ENCODE measurements at places on chromosomes 5 and 9.
A peak's percentile ranks its signal among the peaks of the same experiment; 100 is the strongest.

DNA sequence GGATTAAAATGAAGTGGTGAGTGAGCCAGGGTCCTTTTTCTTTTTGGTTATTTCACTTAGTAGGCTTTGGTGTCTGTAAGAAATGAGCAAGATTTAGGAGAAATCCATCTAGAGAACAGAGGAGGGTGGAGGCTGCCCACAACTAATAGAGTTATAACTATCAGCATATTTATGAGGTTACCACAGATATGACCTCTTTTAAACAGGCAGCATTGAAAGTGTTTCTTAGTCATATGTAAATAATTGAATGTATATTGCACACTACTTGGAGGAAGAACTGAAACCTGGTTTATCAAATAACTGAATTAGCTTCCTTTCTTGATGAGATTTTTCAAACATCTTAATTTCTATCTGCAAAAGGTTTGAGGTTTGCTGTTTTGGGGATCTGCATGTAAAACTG lies 483.1 kb upstream of the PIK3R1 start:
- no peak for DNase-seq

DNA sequence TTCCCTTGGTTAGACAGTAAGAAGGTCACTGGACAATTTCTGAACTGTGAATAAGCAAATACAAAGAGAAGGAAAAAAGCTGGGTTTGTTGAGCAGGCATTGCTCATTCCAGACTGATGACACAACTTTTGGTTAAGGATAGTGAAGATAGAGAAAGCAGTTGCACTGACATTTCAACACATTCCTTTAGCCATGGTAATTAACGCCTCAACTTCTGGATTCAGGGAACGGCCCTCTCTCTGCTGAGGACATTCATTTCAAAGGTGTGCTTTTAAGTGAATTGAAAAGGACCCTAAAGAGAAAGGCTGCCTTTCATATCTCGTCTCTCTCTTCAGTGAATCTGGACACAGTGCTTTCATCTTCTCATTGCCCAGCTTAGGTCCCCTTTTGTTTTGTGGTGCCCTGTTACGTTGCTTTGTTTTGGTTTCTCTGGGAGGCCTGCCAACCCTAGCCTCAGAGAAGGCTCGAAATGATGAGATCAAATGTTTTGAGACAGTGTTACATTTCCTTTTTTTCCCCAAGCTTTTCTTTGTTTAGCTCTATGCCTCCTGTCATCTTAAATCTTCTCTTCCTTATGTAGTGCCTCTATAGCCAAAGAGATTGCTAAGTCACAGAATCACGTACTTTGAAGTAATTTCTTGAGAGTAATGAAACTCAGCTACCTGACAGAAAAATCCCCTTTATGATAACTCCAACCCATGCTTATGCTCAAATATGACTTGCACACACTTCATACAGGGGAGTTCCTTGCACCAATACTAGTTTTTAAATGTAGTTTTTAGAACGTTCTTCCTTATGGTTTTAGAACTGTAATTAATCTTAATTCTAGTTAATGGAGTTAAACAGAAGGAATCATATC lies 94.4 kb upstream of the IFNE start:
- peak; percentile 91 for DNase-seq

- no peak for DNase-seq
These were observed 363.8 kb upstream of the TNC start for GRCh38 chr9:115481769-115482168.

DNA sequence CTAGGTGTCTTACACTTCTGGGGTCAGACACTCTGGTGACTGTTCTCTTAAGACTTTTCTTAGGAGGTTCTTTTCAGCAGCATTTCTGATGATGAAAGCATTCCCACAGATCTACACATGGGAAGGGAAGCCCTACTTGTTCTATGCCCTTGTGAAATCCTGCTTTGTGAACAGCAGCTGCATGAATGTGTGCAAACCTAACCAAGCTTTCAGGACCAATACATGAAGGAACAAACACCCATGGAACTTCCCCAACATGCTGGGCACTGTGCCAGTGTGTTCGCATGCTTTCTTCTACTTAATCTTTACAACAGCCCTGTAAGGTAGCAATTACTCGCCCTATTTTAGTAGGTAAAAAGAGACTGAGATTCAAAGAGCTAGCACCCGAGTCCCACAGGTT lies 439.9 kb upstream of the KLF4 start:
- DNase-seq = no peak

- DNase-seq = peak; percentile 4
These were observed 72.6 kb downstream of the SMARCA2 start for GRCh38 chr9:2087500-2088313.

DNA sequence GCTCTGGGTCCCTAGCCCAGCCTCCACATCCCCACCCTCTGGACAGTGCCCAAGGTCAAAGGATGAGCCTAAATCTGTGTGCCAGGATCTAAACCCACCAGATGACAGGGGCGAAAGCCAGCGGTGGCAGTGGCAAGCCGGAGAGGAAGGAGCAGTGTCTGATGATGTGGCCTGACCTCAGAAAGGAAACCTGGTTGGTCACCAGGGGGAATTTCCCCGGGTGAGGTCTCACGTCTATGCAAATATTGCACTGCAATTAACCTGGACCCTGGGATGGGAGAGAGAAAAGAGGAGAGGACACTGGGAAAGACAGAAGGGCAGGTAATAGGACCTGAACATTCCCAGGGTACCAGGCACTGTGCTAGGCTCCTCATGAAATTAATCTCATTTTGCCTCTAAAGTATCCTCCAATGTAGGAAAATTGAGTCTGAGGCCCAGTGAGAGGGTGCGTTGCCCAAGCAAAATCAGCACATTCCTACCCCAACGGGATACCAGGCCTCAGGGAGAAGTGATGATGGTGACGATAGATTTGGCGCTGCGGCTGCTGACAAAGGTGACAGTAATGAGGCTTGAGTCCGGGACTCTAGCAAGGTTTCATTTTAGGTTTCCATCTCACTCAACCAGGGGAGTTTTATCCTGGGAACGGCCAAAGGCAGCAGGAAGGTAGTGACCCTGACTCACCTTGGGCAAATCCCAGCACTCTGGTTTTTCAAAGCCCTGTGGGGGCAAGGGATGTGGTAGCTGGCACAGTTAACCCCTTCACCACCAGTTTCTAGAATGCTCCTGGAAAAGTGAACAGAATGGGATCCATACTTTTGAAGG lies 13.4 kb upstream of the TNIP1 start:
- peak; percentile 71 for DNase-seq

DNA sequence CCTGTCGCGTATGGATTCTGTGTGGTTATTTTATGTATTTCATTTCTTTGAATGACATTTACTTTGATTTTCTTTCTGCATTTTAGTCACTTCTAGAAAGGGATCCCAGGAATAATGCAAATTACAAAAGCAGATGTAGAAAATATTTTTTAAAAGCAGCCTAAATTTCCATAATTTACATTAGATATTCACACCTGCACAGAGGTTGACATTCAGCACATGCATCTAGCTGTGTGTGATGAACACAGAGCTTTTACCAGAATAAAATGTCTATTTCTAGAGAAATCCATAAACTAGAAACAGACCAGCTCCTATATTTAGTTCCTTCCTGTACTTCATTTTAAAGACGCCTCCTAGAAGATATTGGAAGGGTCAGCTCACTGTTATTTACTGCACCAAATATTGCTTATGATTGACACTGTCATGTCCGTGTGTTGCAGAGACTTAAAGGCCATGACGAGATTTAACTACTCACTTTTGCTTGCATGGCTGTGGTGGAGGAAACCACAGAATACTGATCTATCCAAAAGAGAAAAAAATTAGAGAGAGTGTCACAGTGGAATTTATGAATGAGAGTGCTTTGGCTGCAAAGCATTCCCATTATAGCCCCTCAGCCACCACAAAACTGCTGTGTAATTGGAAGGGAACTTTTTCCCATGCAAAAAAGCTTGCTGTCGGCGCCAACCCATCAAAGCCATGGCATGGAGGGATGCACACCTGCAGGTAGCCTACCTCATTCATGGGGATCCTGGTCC lies 58.1 kb downstream of the EBF1 start:
- DNase-seq = no peak

DNA sequence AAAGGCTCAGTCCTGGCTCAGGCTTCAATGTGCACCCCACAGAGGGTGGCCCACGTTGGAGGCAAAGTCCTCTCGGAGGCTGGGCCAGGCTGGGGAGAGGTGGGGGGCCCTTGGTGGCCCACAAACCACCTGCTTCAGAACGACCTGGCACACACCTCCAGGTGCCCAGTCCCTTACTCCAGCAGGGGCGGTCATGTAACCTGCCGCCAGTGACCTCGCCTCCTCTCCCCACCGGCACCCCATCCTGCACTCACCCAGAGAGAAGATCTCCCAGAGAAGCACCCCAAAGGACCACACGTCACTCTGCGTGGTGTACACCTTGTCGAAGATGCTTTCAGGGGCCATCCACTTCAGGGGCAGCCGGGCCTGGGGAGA lies 22.5 kb upstream of the SCGB3A1 start:
- no peak for DNase-seq

- DNase-seq = no peak
These were observed 315.2 kb upstream of the RFX3 start for GRCh38 chr9:3840961-3841360.

DNA sequence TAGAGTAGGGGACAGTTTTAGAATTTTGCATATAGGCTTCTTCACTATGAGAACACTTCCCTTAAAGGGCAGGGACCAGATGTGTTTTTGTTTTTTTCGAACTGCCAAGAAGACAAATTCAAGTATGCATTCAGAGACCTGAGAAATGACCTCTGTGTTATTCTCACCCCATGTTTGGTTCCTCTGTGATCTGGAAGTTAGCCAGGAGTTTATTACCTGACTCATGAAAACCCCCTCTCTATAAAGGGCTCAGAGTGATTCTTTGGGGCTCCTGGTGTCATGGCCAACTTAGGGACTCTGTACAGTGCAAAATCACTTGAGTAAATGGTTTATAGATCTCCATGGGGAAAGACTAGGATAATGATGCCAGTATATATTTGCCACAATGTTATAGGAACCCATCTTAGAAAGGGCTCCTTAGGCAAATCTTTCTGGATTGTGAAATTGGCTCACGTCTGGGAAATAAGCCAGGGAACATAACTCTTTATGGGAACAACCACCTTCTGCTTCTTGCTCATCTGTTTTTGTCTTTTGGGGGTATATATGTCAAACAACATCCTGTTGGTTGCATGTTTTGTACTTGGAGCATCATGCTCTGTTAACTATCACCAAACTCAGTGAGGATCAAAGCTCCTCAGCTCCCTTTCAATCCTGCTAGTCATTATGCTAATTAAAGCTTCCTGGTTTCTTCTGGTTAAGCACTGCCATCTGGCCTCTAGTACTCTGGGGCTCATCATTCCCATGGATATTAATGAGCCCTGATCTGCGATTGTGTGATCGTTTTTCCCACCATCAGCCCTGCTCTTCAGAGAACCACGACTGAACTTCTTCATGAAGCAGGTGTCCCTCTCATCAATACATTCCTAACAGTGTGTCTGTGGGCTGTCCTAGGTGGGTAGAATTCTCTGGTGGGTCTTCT lies 173.4 kb upstream of the CDH12 start:
- DNase-seq = no peak

GRCh38 chr9:131162886-131163285 lies 37.5 kb downstream of the NUP214 start:
- no peak for DNase-seq

GRCh38 chr9:108017671-108018070 lies 528.1 kb upstream of the KLF4 start:
- no peak for DNase-seq
